Activated CD4-positive, alpha-beta memory T cell treated with anti-CD3 and anti-CD28 coated beads, Interleukin-2, amount 10 ng/mL, durations not matched to agents 7 days and 5 days (primary cell): ENCODE measurements at places on chromosomes 6 and 20.

- peak overlapping the region; percentile 17 for H3K27ac ChIP-seq
- H3K4me1 ChIP-seq: peaks cover 54% of the 10 kb centered on the region
- no peaks in the 10 kb centered on the region for H3K27me3 ChIP-seq
- peaks cover 3% of the 10 kb centered on the region for H3K36me3 ChIP-seq
Measured at GRCh38 chr6:149046822-149047246, 270.7 kb upstream of the TAB2 start.

- peaks cover 93% of the 10 kb centered on the region for H3K4me1 ChIP-seq
- peaks cover 20% of the 10 kb centered on the region for H3K36me3 ChIP-seq
- peaks cover 10% of the 10 kb centered on the region for H3K27me3 ChIP-seq
- no peak for DNase-seq
- no peak overlapping the region for H3K4me3 ChIP-seq
Measured at GRCh38 chr6:90465686-90466085, 121.2 kb downstream of the MAP3K7 start.

- peaks cover 27% of the 10 kb centered on the region for H3K4me1 ChIP-seq
- H3K4me3 ChIP-seq: no peak overlapping the region
- H3K36me3 ChIP-seq: no peaks in the 10 kb centered on the region
- H3K27ac ChIP-seq: no peak overlapping the region
Measured at GRCh38 chr6:43803055-43803782, 33.2 kb downstream of the VEGFA start.

GRCh38 chr20:63536997-63537524, at the start of gene PTK6:
TSS of gene PTK6 (minus strand) at chr20:63537376. CDS start at chr20:63537314, 62 bp downstream.
- peak within 1 kb of the TSS; percentile 73 for H3K4me3 ChIP-seq
- peaks cover 27% of the 10 kb centered on the region for H3K4me1 ChIP-seq

DNA sequence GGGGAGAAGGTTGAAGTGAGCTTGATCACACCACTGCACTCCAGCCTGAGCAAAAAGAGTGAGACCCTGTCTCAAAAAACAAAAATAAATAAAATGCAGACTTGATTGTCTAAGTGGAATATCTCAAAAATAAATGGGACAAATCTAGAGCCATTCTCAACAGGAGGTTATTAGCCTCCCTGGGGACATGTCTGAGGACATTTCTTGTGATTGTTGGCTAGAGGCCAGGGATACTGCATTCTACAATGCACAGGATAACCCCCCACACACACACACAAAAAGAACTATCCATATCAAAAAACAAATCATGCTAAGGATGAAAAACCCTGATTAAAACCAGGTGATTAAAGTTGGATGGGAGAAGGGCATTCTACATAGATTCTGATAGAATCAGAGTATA, 37.5 kb downstream of the FAM217A start:
- H3K4me3 ChIP-seq: no peak overlapping the region
- peak overlapping the region; percentile 18 for H3K27ac ChIP-seq
- peaks cover 17% of the 10 kb centered on the region for H3K4me1 ChIP-seq
- DNase-seq: no peak
- H3K27me3 ChIP-seq: no peaks in the 10 kb centered on the region

DNA sequence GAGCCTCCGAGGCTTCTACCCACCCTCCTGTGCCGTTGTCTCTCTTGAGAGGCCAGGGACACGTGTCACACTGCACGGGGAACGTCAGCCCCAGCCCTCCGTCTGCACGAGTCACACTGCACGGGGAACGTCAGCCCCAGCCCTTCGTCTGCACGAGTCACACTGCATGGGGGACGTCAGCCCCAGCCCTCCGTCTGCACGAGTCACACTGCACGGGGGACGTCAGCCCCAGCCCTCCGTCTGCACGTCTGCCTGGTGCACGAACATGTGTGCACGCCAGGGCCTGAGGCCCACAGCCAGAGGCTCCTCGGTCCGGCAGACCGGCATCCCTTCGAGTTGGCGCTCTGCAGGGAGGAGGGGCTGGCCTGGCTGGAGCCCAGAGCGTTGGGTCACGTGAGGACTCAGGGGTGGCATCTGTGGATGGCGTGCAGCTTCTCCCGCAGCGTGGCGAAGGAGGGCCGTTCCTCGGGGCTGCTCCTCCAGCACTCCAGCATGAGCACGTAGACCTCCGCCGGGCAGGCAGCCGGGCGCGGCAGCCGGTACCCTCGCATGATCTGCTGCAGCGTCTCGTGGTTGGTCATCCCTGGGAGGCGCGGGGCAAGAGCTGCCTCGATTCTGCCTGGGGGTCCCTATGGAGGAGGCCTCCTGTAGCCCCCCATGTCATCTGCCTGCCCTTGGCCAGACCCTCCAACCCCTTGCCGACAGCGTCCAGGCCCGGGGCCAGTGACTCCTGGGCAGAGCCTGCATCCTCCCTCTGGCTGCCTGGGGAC, 3.4 kb upstream of the PTK6 start:
- H3K4me3 ChIP-seq: no peak overlapping the region
- DNase-seq: no peak
- H3K36me3 ChIP-seq: no peaks in the 10 kb centered on the region
- H3K27me3 ChIP-seq: peaks cover 10% of the 10 kb centered on the region
- no peak overlapping the region for H3K27ac ChIP-seq

GRCh38 chr6:170212956-170213636, 77.8 kb downstream of the DLL1 start:
- no peaks in the 10 kb centered on the region for H3K27me3 ChIP-seq
- H3K36me3 ChIP-seq: no peaks in the 10 kb centered on the region

DNA sequence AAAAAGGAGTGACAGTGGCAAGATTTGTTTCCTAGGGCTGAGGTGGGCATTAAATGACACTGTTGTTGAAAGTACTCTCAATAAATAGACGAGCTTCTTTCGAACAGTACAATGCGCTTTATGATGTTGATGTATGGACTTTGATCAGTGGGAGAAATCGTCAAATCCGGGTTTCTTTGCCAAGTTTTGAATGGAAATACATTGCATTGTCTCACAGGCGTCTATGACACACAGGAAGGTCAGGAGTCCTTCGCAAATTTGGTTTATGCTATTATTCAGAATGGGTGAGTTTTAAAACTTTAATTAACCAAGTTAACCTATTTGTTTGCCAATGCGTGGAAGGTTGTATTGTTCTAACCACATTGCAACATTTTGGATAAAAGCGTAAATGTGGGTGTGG, 547.3 kb upstream of the SLC35B3 start:
- H3K27me3 ChIP-seq: no peaks in the 10 kb centered on the region
- H3K4me1 ChIP-seq: no peaks in the 10 kb centered on the region
- H3K36me3 ChIP-seq: no peaks in the 10 kb centered on the region
- no peak overlapping the region for H3K4me3 ChIP-seq
- no peak overlapping the region for H3K27ac ChIP-seq

DNA sequence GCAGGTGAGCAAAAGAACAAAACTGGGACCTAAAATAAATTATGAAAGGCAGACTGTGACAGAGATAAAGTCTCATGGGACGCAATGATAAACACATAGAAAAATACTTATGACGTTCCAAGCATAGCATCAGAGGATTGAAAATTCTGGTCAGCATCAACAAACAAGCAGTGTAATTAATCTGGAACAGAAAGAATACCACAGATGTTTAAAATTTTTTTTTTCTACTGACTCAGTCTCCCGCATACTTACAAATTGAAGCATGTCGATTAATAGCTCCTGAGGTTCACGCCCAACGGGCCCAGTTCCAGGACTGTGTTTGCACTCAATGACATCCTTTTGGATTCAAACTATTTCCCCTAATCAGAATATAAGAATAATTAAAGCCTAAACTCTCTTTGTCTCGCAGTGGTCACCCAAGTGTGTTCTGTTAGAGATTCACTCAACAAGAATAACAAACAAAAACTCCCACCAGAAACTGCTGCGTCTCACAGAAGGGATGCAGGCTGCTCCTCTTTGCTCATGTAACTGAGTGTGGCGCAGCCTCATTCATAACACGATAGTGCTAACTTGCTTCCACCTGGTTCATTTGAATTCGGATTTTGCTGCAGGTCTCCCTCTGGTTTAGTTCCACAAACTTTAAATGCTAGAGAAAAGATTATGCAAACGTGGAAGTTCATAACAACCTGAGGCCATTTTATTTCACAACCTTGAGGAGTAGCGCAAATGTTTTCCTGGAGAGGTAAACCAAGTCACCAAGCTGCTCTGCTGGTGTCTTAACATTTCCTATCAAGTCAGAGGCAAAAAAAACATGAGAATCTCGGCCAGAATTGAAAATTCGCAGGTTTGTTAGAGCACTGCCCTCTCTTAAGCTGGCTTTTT, 69.0 kb upstream of the CITED2 start:
- peaks cover 42% of the 10 kb centered on the region for H3K4me1 ChIP-seq
- H3K36me3 ChIP-seq: peaks cover 4% of the 10 kb centered on the region
- H3K4me3 ChIP-seq: no peak overlapping the region
- no peaks in the 10 kb centered on the region for H3K27me3 ChIP-seq

DNA sequence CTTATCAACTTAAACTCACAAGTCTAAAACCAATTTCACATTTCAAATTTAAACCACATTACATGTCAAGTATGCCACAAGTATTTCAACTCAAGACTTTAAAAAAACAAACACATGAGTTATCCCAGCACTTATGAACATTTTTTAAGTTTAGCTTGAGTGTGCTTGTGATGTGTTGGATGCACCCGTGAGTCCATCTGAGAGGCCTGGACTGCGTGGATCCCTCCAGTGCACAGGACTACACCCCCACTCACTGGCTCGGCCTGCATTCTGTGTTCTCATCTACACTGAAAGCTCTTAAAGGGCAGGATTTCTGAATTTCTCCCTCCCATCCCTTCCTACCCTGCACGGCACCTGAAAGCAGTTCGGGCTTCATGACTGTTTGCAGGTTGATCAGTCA, 128.8 kb upstream of the CD93 start:
- no peak overlapping the region for H3K27ac ChIP-seq
- peaks cover 10% of the 10 kb centered on the region for H3K27me3 ChIP-seq
- H3K4me1 ChIP-seq: no peaks in the 10 kb centered on the region
- no peaks in the 10 kb centered on the region for H3K36me3 ChIP-seq
- no peak for DNase-seq

DNA sequence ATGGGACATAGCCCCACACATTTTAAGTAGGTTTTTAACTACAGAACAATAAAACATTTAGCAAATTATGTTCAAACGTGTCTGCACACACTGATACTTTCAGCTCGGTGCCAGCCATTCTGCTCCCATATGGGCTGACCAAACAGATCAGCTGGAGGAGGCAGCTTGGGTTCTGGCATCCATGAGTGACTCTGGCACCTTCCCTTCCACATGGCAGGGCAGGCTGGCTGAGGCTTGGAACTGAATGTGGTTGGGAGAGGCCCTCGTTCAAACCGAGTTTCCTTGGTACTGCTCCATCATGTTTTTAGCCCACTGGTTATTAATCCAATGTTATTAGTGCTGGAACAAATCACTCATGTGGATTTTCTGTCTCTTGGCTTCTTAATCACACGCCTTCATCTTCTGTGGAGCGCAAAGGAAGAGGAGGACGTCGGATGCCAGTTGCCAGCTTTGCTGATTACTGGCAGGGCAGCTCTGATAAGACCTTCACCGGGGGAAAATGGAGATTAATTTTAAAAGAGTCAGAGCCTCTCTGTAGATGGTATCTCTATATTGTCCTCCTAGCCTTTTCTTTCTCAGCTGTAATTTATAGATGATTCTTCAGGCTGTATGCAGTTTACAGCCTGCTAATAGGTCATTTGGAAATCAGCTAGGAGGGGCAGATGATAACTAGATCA, 93.1 kb upstream of the TIAM2 start:
- H3K4me1 ChIP-seq: no peaks in the 10 kb centered on the region
- no peaks in the 10 kb centered on the region for H3K36me3 ChIP-seq
- H3K27ac ChIP-seq: no peak overlapping the region
- DNase-seq: no peak
- no peak overlapping the region for H3K4me3 ChIP-seq
- H3K27me3 ChIP-seq: no peaks in the 10 kb centered on the region

- H3K4me1 ChIP-seq: peaks cover 49% of the 10 kb centered on the region
- H3K27me3 ChIP-seq: no peaks in the 10 kb centered on the region
- no peaks in the 10 kb centered on the region for H3K36me3 ChIP-seq
- H3K4me3 ChIP-seq: peak overlapping the region; percentile 95
- peak overlapping the region; percentile 88 for H3K27ac ChIP-seq
Measured at GRCh38 chr6:111480988-111481822, 1.8 kb downstream of the REV3L start.
